H9 (cell line): ENCODE measurements at places on chromosomes 2 and 18. TPM values are rescaled to one million over a fixed set of nuclear protein-coding genes. Genes with fewer than 3 reads are reported as not detected.

- DNase-seq = no peak
These were observed 68.3 kb downstream of the NDUFA10 start for GRCh38 chr2:239956818-239957261.

DNA sequence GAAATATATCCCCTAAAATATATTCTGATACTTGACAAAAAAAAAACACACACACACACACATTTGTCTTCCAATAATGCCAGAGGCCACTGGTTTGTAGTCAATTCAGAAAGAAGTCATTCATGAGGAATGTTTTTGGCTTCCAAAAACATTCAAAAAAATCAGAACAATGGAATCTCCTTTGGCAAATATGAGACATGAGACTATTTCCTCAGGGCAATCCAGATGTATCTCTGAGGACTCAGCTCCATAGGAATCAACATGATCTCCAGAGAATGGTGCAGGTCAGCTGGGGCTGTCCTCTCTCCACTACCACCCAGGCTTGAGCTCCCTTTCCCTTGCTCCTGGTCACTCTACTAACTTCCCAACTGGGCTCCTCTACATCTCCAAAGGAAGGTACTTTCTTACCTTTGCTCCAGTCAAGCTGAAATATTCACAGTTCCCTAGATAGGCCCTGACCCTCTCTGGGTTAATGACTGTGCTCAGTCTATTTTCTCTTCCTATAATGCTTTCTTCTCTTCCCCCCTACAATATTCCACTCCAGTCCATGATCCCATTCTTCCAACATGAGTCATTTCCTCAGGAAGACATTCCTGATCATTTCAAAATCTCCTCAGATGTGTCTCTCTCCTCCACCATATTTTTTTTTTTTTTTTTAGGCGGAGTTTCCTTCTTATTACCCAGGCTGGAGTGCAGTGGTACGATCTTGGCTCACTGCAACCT is 145.3 kb downstream of the C1D start:
- no peak for DNase-seq

DNA sequence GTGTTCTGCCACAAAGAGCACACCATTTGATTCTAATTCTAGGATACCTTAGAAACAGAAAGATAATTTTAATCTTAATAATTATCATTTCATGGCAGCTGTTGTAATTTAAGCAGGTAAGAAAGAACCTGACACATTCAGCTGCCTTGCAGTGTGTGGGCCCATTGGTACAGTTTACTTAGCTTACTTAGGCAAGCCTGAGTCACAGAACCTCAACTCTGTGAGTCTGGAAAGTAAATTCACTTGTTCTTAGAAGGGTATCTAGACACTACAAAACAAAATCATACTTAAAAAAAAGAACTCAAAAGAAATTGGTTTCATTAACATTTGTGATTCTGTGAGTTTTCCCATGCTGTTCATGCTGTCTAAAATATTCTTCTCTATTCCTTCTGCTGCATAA is 956.3 kb upstream of the SLC39A10 start:
- no peak for DNase-seq

GRCh38 chr2:51243892-51244535 is 212.1 kb upstream of the NRXN1 start:
- DNase-seq = no peak

- DNase-seq = no peak
These were observed 124.2 kb downstream of the LPIN1 start for GRCh38 chr2:11870584-11870983.

DNA sequence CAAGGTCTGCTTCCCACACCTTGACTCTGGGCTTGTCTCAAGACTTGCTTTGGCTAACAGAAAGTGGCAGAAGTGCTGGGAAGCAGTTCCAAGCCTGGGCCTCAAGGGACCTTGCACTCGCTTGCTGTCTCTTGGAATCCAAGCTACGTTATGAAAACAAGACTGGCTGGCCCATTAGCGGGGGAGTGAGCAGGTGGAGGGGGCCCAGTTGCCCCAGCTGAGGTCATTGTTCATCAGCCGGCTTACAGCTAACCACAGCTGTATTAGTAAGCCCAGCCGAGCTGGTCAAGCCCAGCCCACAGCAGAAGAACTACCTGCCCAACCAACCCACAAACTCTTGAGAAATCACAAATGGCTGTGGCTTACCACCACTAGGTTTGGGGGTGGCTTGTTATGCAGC is 63.1 kb downstream of the MARCO start:
- DNase-seq = no peak

DNA sequence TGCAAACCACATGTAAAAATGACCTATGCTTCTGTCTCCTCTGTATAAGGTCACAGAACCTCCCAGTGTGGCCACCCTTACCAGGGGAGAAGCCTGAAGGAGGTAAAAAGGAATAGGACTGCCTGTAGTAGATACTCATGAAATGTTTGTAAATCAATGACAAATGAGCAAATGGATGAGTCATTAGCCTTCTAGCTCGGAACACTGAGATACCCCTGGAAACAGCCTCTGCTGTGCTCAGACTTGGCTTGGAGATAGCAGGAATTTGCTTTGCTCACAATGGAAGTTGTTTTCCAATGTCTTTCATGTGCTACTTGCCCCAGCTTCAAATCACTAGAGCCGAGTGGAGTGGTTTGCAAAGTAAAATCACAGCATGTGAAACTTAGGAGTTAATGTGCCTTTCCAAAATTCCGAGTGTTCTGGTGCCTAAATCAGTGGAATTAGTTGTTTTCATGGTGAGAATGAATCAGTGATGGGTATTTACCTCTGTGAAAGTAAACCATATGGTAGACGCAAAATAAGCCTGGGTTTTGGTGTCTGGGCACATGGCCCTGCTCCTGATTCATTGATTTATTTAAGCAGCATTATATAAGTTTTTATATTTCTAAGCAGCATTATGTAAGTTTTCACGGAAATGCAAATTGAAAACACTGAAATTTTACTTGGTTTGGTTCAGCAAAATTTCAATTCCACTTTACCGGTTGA is 154.0 kb upstream of the MAP3K20 start:
- no peak for DNase-seq

DNA sequence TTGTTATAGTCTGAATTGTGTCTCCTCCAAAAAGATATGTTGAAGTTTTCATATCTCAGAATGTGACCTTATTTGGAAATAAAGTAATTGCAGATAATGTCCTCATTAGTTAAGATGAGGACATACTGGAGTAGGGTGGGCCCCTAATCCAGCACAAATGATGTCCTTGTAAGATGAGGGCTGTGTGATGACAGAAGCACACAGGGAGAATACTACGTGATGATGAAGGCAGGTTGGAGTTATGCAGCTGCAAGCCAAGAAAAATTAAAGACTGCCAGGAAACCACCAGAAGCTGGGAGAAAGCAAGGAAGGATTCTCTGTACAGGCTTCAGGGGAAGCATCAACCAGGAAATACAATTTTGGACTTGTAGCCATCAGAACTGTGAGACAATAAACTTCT is 58.3 kb upstream of the PNPT1 start:
- DNase-seq = no peak

The POTEC gene
- not detected in 2 replicates for total RNA-seq

- DNase-seq = no peak
These were observed 58.6 kb downstream of the RELCH start for GRCh38 chr18:62245699-62246098.

GRCh38 chr2:138724327-138724726 is 55.9 kb downstream of the NXPH2 start:
- no peak for DNase-seq

- no peak for DNase-seq
These were observed 126.7 kb upstream of the COPS8 start for GRCh38 chr2:236959036-236959435.

- no peak for DNase-seq
These were observed 53.2 kb downstream of the ICA1L start for GRCh38 chr2:202818321-202818720.

GRCh38 chr2:138536740-138537139 is 35.2 kb downstream of the SPOPL start:
- DNase-seq = no peak

The ALK gene
- not detected in 2 replicates for total RNA-seq

DNA sequence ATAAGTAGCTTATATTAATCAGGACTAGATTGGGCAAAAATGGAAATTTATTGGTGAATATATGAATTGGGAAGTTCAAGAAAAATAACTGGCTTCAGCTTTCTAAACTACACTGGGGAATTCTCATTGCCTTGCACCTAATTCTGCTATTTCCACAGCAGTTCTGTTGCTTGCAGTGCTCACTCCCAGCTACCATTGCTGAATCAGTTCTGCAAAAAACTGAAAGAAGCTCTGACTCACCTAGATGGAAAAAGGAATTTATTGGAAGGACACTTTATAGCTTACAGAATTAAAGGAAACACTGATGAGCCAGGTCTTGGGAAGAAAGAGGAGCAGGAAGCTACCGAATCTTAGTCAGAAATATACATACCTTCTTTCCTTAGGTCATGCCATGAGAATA is 60.3 kb upstream of the ACVR1 start:
- DNase-seq = no peak

The HK2 gene
- 51.3 and 54.3 TPM in 2 replicates for total RNA-seq

GRCh38 chr2:48176876-48177275 is 270.6 kb upstream of the FBXO11 start:
- DNase-seq = no peak

- DNase-seq = no peak
These were observed 27.2 kb upstream of the BBS5 start for GRCh38 chr2:169452080-169452479.

The NAT8 gene
- not detected in 2 replicates for total RNA-seq

GRCh38 chr18:8116341-8117005 is 492.8 kb upstream of the RAB12 start:
- no peak for DNase-seq

The GAL3ST2 gene
- 0.33 and 0.37 TPM in 2 replicates for total RNA-seq

DNA sequence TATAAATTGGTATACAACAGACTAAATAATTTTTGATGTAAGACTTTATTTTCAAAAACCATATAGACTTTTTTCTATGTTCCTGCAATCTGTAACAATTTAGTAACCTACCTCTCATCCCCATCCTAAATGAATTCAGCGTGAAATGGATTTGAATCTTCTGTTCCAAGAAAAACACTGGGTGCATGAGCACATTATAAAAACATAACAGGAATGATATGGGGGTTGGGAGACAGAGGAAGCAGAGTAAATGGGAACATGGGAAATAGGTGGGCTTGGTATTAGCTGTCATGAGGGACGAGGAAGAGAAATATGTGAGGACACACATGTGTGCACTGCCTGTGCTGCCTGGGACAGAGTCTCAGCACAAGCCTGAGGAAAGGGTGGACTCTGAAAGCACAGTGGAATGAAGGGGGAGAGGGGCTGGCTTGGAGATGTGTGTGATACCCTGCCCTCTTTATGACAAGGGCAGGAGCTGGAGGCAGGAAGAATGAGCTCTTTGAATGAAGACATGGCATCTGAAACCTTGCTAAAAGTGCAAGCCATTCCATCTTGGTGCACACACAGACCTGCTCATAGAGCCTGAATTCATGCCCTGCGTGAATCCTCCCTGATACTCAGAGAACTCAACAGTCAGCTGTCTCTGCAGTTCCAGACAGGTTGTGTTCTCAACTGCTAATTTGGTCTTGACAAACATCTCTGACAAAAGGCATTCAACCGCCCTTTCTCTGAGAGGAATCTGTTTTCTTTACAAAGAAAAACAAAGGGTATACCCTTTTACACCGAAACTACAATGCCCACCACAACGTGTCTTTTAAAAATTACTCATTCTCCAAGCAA is 66.6 kb downstream of the EPB41L3 start:
- DNase-seq = no peak
